DMS79 (cell line): ENCODE measurements at places on chromosomes 11 and 22.
A peak's percentile ranks its signal among the peaks of the same experiment; 100 is the strongest.

DNA sequence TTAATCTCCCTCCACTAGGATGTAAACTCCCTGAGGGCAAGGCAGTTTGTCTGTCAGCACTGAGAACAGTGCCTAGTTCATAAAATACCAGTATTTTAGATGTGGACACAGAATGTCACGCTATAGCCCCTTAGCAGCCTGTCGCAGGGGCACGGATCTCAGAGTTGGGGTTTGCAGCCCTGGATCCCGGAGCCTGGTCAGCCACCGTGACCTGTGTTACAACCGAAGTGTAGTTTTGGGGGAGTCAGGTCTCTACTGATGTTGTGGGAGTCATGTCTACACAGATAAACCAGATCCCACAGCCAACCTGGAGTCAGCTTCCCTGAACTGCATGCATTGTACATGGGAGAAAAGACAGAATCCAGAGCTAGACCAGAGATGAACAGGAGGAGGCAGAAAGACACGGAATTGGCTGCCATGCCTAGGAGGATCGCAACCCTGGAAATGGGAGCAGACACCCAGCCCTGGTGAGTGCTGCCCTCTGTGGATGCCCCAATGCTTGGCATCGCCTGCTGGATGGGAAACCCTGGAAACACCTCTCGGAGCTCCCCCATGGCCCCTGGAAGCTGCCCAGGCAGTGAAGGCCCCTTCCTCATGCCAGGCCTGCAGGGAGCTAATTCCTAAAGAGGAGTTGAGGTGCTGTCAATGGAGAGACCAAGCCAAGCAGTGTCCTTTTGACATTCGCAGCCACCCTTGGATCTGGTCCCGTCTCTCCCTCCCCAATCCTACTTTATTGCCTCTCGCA lies 851.3 kb downstream of the TBC1D22A start:
- no peak for DNase-seq

DNA sequence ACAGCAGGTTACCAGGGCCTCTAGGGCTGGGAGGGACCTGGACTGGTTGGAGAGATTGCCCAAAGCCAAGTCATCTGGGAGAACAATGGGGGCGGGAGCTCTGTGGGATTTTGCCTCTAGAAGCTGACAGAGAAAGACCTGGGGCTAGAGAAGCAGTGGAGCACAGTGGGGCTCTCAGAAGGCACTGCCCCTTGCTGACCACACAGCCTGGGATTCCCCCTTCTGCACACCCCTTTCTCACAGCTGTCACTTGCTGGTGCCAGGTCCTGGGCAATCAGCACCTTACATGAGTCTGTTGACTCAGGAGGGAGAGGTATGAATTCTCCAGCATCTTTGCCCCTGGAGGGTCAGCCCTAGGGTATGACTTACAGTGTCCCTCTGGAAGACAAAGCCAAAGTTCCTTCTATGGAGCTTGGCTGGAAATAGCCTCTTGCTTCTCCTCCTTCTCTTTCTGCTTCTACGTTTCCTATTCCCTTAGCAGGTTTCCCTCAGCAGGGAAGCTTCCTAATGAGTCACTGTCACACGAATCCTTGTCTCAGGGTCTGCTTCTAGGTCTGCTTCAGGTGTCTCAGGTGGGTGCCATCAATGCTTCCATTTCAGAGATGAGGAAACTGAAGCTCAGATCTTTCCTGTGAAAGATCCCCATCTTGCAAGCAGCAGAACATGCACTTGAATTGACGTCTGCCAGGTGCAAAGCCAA lies 27.0 kb downstream of the GDPD5 start:
- DNase-seq, result no peak

DNA sequence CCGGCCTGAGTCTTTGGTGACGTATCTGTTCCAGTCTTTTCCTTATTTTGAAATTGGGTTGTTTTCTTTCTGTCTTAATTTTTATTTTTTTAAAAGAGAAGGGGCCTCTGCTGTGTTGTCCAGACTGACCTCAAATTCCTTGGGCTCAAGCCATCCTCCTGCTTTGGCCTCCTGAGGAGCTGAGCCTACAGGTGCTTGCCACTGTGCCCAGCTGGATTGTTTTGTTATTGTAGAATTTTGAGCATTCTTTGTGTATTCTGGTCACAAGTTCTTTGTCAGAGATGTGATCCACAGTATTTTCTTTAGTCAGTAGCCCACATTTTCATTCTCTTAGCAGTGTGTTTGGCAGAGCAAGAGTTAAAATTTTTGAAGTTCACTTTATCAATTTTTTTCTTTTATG lies 100.1 kb downstream of the ATXN10 start:
- no peak for DNase-seq

DNA sequence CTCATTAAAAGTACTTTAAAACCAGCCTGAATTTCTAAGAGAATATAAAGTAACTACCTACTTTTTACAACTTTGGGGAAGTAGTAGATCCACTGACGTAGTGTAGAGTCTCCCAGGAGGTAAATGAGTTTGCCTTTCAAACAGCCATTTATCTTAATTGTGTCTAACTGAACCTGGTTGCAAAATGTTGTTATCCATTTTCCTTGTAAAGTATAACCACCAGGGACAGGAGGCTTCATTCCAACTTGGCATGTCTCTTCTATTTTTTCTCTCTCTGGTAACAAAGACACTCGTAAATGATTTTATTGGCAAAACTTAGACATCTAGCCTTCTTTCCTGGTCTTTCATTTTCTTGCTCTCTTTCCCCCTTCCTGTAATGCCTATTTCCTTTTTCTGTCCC lies 36.9 kb downstream of the NXPE1 start:
- no peak for DNase-seq

- peak; percentile 52 for DNase-seq
Measured at GRCh38 chr11:116193321-116194131, 579.3 kb downstream of the BUD13 start.

- no peak for DNase-seq
Measured at GRCh38 chr11:128528294-128528693, 59.1 kb downstream of the ETS1 start.

GRCh38 chr22:35961480-35962295 lies 66.9 kb downstream of the RBFOX2 start:
- no peak for DNase-seq

DNA sequence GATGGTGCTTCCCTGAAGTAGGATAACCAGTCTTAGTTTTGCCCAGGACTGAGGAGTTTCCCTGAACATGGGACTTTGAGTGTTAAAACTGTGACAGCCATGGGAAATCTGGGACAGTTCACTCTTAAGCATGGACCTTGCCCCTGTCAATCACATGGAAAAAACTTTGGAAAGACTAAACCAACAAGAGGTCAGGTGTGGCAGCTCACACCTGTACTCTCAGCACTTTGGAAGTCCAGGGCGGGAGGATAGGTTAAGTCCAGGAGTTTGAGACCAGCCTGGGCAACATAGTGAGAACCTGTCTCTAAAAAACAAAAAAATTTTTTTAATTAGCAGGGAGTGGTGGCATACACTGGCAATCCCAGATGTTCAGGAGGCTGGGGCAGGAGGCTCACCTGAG lies 3.3 kb upstream of the AMBRA1 start:
- no peak for DNase-seq

- DNase-seq, result no peak
Measured at GRCh38 chr22:46086577-46087335, 63.6 kb upstream of the PPARA start.

DNA sequence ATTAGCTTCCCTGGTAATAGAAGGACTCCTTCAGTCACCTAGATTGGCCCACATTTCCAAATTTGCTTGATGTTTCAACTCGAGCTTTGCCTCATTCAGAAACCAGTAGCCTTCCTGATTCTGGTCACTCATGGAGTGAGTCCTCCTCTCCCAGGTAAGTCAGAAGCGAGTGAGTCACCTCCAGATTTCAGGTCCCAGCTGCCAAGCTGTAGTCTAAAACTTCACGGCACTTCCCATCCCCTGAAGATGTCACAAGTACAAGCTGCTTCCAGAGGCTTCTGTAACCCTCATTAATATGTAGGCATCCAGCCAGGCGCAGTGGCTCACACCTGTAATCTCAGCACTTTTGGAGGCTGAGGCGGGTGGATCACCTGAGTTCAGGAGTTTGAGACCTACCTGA lies 23.5 kb downstream of the ARHGAP8 start:
- no peak for DNase-seq

GRCh38 chr11:99937330-99937729 lies 749.8 kb upstream of the ARHGAP42 start:
- no peak for DNase-seq

- DNase-seq, result no peak
Measured at GRCh38 chr11:70335511-70335910, 62.8 kb upstream of the CTTN start.

DNA sequence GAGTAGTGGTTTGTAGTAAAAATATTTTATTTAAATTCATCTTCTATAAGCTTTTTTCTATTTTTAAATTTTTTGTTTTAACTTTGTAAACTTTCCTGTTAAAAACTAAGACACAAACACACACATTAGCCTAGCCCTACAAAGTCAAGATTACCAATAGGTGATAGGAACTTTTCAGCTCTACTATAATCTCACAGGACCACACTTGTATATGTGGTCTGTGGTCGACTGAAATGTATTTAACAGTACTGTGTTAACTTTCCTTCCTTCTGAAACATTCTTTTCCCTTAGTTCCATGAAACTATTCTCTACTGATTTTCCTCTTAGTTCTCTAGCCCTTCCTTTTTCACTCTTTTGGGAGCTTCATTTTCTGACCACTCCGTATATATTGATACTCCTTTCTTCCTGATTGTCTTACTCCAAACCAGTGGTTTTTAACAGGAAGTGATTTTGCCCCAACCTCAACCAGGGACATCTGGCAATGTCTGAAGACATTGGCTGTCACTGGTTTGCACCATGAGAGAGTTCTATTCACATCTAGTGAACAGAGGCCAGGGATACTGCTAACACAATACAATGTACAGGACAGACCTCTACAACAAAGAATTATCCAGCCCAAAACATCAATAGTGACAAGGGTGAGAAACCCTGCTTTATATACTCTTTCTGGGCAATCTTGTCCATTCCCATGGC lies 8.8 kb downstream of the ZW10 start:
- no peak for DNase-seq

DNA sequence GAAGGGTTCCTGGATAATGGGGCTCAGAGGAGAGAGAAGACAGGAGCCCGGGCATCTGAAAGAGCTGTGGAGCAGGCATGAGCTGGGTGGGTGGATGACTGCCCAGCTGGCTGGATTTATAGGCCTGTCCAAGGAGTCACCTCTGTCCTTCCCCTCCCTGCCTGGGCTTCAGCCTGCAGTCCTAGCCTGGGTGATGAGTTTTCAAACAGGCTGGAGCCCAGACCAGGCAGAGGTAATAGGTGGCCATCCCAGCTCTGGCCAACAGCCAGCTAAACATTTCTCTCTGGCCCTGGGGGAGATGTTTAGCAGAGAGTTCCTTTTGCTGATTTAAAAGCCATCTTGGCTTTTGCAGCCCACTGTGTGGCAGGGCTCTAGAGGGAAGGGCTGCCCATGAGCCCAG lies 5.4 kb downstream of the C11orf96 start:
- DNase-seq, result no peak

- no peak for DNase-seq
Measured at GRCh38 chr11:125679397-125679796, 1.2 kb downstream of the ACRV1 start.

DNA sequence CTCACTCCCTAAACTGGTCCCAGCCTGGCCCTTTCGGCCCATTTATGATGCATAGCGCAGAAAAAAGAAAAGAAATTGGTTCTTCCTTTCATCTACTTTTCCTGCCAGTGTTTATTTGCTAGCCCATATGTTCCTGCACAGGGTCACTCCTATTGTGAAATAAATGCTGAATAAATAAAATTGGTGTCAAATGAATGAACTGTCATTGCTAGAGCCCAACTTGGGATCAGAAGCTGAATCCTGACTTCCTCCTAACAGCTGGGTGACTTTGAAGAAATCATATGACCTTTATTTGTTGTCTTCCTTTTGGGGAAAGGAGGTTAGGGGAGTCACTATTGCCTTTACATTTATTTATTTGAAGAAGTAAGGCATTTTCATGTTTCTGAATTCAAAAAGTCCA lies 92.0 kb downstream of the PRR5L start:
- DNase-seq, result no peak

- DNase-seq, result no peak
Measured at GRCh38 chr11:57938351-57938750, 85.3 kb upstream of the OR9Q1 start.

- DNase-seq, result no peak
Measured at GRCh38 chr11:75280770-75281468, 40.3 kb downstream of the TPBGL start.

DNA sequence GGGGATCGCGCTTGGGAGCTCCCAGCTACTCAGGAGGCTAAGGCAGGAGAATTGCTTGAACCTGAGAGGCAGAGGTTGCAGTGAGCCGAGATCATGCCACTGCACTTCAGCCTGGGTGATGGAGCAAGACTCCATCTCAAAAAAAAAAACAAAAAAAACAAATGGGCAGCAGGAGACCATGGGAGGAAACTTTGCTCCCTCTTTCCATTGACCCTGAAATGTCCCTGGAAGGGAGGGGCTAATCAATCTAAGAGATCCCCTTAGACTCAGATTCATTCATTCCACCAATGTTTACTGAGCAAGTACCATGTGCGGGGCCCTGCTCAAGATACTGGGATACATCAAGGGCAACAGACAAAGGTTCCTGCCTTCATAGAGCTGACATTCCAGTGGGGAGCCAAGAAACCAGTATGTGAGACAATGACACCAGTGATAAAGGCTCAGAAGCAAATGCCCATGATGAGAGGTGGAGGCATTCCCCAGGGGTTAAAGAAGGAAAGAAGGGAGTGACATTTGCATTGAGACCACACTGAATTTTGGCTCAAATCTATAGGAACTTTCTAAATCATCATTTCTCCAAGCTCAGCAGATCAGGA lies 37.7 kb upstream of the TFIP11 start:
- no peak for DNase-seq

- no peak for DNase-seq
Measured at GRCh38 chr22:25680956-25681355, 61.0 kb upstream of the MYO18B start.

DNA sequence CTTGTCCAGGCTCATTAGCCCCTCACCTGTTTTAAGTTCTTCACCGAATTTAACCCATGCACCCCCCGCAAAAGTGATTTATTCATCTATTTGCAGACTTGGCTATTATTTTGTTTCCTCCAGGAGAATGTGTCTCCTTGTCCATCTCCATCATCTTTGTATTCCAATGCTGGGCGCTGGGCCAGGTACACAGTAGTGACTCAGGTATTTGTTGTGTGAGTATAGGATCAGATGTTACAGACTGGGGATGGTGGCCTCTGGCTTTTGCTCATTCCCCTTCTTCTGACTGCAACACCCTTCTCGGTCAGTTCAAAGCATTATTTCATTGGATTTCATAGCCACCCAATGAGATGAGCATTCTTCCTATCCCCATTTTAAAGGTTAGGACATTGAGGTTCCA lies 408.2 kb downstream of the MN1 start:
- DNase-seq, result no peak

GRCh38 chr11:7430496-7430895 lies 54.8 kb upstream of the OLFML1 start:
- no peak for DNase-seq
